ENCODE measurements at places on chromosomes 16 and 17.

DNA sequence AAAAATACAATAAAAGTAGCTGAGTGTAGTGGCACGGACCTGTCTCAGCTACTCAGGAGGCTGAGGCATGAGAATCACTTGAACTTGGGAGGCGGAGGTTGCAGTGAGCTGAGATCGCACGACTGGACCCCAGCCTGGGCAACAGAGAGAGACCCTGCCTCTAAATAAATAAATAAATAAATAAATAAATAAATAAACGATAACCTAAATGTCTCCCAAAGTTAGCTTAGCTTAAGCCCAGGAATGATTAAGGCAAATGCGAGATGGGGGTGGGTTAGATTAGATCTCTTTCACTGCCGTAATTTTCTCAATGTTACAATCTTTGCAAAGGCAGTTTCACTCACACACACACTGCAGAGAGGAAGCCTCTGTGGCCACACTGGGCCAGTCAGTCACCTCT is 46.7 kb downstream of the WSB1 start:
- no peak for DNase-seq

DNA sequence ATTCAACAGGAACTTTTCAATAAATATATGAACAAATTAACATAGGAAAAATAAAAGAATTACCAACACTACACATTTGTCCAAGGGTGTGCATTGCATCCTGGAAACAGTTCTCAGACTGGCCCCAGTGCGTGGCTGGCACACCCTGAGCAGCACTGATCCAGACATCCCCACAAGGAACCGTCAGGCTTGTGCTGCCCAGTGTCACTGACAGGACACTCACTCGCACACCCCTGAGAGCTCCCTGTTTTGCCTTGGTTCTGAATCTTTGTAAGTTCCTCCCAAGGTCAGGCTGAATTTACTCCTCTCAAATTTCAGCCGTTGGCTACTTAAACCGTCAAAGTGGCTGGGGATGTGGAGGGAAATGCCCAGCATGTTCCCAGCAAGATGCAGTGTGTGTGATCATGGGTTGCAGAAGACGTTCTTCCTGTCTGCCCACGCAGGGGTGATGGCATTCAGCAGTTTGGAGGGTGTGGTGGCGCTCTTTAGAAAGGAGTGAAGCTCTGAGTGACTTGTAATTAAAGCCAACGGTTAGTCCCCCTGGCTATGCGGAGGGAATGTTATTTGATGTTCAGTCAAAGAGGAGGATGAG is 1.7 kb downstream of the MT2A start:
- peak; percentile 89 for DNase-seq

- no peak for DNase-seq
Measured at GRCh38 chr16:72974142-72974769, 73.7 kb downstream of the ZFHX3 start.

DNA sequence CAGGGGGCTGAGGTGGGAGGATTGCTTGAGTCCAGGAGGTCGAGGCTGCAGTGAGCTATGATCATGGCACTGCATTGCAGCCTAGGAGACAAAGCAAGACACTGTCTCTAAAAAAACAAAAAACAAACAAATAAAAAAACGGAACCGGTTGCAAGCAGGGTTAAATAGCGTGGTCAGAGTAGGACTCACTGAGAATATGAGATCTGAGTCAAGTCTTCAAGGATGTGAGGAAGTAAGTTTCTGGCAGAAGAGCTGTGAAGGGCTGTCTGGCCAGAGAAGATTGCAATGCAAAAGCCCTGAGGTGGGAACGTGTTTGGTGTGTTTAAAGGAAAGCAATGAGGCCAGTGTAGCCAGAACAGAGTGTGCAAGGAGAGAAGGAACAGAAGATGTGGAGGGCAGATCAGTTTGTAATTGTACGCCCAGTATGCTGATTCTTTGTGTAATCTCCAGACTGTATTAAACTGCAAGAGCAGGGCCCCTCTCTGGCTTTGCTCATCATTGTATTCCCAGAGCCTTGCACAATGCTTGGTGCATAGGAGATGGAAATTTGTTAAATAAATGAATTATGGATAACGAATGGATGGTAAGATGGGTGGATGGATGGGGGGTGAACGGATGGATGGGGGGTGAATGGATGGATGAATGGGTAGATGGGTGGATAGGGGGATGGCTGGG is 6.3 kb downstream of the G6PC1 start:
- no peak for DNase-seq

- DNase-seq = no peak
Measured at GRCh38 chr17:73414171-73414955, 102.6 kb upstream of the CDC42EP4 start.

DNA sequence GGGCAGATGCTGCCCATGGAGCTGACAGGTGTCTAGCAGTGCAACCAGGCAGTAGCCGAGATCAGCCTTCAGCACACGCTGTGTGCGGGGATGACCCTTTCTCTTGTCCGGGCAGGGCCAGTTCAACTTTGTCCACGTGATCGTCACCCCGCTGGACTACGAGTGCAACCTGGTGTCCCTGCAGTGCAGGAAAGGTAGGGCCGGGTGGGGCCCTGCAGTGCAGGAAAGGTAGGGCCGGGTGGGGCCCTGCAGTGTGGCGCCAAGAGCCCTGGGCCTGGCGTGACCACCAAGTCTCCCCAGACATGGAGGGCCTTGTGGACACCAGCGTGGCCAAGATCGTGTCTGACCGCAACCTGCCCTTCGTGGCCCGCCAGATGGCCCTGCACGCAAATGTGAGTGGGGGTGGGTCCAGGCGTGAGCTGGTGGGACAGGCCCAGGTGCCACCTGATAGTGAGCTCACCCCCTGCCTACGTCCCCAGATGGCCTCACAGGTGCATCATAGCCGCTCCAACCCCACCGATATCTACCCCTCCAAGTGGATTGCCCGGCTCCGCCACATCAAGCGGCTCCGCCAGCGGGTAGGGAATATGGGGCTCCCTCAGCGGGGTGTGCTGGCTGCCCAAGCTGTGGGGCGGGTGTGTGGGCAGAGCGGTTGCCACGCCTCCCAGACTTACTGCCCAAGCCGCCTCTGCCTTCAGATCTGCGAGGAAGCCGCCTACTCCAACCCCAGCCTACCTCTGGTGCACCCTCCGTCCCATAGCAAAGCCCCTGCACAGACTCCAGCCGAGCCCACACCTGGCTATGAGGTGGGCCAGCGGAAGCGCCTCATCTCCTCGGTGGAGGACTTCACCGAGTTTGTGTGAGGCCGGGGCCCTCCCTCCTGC is 40.2 kb downstream of the TSC2 start:
- no peak for DNase-seq

GRCh38 chr17:36066365-36066985 is 2.4 kb downstream of the CCL18 start:
- DNase-seq = no peak

- DNase-seq = no peak
Measured at GRCh38 chr16:12829096-12829888, 25.6 kb upstream of the CPPED1 start.

DNA sequence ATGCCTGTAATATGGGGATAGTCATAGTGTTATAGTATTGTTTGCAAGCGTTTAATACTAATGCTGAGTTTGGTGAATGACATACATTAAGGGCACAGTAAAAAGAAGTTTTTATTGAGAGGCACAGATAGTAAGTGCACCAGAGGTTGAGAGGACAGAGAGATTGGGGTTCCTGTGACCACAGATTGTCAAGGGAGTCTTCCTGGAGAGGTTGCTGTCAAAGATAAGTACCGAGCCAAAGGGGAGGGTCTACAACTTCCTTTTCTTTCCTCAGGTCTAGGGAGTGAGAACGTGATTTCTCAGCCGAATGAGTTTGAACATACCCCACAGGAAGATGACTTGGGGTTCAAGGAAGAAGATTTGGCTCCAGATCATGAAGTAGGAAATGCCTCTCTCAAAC is 1.8 kb downstream of the ZNF48 start:
- DNase-seq = no peak

- no peak for DNase-seq
Measured at GRCh38 chr17:76826330-76827068, 41.7 kb upstream of the MGAT5B start.
